ENCODE measurements at places on chromosomes 1 and 21.

DNA sequence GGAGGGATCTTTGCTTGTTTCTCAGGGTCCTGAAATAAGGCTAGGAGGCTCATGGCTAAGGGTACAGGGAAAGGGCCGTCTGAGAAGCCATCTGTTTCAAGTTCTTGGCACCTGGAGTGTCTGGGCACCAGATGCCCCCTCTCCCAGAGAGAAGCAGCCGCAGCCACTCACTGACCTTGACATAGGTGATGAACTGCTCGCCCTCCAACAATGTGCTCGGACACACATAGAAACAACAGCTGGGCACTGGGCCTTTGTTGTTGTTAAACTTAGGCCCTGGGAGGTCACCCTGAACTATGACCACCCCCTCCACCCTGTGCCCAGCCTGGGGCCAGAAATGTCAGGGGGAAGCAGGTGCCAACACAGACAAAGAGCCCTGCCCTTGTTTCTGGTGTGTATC is 9.2 kb upstream of the TNNI1 start:
- no peak for DNase-seq

- no peak for DNase-seq
Observed at GRCh38 chr21:25509862-25510261, 97.4 kb downstream of the MRPL39 start.

DNA sequence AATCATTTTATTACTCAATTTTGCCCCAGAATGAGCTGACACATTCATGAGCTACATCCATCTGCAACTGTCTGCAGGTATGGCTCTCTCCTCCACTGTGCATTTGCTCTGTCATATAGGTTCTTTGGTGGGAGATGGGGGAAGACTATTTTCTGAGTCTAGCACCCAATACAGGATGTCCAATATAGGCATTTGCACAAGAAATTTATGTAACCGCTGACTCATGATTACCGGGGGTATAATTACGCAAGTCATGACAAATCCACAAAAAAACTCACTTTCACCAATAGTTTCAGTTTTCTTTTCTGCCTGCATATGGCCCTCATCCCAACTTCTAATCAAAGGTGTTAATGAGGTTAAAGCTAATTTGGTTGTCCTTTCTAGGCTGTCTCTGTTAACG is 17.5 kb upstream of the VSIG8 start:
- no peak for DNase-seq

- DNase-seq = no peak
Observed at GRCh38 chr21:26194326-26194725, 23.8 kb upstream of the APP start.

GRCh38 chr1:230138561-230139239 is 71.7 kb downstream of the GALNT2 start:
- DNase-seq = no peak

- DNase-seq = no peak
Observed at GRCh38 chr1:111593403-111594305, 25.9 kb upstream of the RAP1A start.

DNA sequence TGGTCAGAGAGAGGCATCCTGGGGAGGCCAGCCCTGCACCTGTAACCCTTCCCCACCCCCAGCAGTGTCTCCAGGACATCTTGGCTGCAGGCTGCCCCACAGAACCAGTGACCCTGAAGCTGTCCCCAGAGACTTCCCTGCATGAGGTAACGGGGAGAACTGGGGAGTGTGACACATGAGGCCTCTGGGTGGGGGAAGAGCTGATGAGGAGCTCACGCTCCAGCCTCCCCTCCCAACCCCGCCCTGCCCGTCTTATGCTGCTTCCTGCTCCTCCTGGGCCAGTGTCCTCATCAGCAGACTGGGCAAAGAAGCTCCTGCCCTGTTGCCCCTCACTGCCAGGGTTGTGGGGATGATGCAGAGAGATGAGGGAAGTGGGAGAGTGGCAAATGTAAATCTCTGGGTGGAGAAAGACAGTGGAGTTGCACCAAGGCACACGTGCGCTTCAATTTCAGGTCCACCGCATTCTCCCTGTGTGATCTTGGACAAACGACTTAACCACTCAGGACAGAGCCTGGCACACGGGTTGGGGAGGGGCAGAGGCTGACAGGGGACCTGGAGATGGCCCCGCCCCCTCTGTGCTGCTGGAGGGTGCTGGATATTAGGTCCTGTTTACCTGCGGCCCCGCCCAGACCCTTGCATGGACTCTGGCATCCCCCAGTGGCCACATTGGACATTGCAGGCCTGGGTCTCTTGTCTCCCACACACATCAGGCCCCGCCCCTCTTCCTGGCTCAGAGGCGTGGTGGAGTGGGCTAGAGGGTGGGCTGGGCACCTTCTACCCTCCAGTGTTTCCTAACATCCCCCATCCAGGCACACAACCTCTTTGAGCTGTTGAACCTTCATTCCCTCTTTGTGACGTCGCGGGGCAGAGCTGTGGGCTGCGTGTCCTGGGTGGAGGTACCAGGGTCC is 12.3 kb downstream of the CLCNKB start:
- DNase-seq = peak; percentile 43
